ENCODE measurements at places on chromosomes 11 and 22.

DNA sequence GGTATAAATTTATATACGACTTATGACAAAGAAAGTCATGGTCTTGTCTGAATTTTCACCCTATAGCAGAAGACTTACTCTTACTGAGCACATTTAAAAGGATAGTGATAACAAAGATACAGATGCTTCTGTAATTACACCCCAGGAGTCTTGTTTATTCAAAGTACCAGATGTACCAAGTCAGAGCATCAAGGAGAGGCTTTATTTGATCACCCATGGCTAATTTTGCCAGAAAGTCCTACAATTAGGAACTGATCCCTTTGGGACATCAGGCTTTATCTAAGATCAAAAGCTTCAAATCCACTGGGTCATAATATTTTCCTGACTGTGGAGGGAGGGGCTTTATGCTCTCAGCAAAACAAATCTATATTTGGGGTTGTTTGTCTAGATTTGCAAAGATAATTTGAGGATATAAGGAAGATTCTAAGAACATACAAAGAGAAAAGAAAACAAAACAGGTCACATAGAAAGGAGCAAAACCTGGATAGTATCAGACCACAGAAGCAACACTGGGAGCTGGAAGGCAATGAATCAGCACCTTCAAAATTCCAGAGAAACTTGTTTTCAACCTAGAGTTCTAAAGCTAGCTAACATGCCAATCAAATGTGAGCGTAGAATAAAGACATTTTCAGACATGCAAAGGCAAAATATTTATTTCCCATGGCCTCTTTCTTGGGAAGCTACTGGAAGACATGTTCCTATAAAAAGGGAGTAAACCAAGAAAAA is 124.8 kb upstream of the CSNK2A3 start:
- no peak for DNase-seq

GRCh38 chr11:83818349-83818748 is 532.2 kb upstream of the CCDC90B start:
- no peak for DNase-seq

GRCh38 chr11:21927628-21928027 is 265.3 kb upstream of the ANO5 start:
- no peak for DNase-seq

DNA sequence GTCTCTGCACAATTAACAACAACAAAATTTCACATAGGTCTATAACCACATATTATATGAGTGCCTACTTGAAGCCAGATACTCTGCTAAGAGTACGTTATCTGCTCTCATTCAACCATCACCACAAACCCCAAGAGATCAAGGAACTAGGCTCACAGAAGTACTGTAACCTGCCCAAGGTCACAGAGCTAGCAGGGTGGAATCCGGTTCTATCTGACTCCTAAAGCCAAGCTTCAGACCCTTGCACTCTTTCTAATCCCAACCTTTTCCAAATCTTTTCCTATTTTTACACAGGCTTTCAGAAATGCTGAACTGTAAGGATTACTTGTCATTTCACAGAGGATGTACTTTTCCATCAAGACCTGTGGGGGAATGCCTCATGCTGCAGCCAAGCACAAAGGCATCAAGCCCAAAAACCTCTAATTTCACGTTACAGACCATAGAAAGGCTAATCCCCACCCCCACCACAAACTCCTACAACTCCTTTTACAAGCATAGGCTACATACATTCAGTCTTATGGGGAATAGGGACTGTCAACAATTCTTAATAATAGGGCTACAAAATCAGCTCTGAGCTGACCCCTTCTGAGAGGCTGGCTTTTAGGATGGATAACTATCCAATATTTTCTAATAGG is 927 bp downstream of the PRCP start:
- DNase-seq, result no peak

DNA sequence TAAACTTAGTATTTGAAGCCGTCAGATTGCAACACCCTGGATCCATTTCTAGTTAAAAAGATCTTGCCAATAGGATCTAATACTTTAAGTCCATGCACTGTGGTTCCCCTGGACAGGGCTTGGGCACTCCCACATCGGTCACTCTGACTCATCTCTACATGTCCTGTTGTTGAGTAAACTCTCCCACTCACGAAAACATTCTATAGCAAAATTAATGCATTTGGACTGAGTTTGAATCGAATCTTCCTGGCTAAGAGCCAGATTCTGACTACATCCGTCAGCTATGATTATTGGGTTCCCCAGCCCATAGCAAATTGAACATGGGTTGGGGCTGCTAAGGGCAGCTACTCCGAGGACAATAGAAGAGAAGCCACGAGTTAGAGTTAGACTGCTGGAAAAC is 182.1 kb upstream of the SORL1-AS1 start:
- no peak for DNase-seq

GRCh38 chr22:47593291-47593690 is 830.8 kb downstream of the TBC1D22A start:
- DNase-seq, result no peak

GRCh38 chr11:33389635-33390034 is 132.5 kb downstream of the HIPK3 start:
- DNase-seq, result no peak

DNA sequence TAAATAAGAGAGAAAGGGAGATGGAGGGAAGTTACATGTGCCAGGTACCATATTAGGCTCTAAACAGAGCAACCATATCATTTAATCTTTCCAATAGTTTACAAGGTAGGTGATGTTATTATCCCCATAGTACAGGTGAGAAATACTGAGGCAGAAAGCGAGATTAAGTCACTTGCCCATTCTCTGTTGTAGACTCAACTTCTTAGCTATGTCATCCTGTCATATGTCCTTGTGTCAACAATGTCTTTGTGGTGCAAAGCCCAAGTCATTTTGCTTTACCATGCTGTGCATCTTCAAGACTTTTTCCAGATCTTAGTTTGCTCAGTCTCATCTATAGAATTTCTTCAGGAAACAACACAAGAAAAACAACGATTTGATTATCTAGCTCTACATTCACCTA is 205.0 kb upstream of the E2F8 start:
- DNase-seq, result no peak

- no peak for DNase-seq
Observed at GRCh38 chr22:40181323-40181722, 3.6 kb downstream of the TNRC6B start.

GRCh38 chr11:79152511-79152910 is 288.3 kb downstream of the TENM4 start:
- no peak for DNase-seq

- DNase-seq, result no peak
Observed at GRCh38 chr22:19204640-19205039, 26.1 kb upstream of the SLC25A1 start.

DNA sequence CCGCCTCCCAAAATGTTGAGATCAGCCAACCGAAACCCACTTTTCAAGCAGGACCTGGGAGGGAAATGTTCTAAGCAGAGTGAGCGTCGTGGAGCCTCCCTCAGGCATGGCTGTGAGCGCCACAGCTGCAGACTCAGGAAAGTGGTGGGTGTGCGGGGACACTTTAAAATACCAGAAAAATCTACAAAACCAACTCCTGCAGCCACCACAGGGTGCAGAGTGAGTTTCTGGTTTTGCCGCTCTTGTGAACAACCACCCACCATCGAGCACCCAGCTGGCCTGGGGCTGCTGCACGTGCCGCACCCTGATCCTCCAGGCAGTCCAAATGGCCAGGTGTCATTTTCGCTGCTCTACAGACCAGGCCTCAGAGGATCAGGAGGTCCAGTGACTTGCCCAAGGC is 46.9 kb downstream of the CELSR1 start:
- DNase-seq, result no peak

GRCh38 chr22:39745789-39746188 is 147.8 kb downstream of the ENTHD1 start:
- DNase-seq, result no peak

Measured in C1 segment of cervical spinal cord (tissue), 14 donors.